Caco-2 (cell line): ENCODE measurements at places on chromosomes 16 and 17.
A peak's percentile ranks its signal among the peaks of the same experiment; 100 is the strongest.

GRCh38 chr16:23575834-23576233 is 18.3 kb downstream of the UBFD1 start:
- DNase-seq, result no peak

DNA sequence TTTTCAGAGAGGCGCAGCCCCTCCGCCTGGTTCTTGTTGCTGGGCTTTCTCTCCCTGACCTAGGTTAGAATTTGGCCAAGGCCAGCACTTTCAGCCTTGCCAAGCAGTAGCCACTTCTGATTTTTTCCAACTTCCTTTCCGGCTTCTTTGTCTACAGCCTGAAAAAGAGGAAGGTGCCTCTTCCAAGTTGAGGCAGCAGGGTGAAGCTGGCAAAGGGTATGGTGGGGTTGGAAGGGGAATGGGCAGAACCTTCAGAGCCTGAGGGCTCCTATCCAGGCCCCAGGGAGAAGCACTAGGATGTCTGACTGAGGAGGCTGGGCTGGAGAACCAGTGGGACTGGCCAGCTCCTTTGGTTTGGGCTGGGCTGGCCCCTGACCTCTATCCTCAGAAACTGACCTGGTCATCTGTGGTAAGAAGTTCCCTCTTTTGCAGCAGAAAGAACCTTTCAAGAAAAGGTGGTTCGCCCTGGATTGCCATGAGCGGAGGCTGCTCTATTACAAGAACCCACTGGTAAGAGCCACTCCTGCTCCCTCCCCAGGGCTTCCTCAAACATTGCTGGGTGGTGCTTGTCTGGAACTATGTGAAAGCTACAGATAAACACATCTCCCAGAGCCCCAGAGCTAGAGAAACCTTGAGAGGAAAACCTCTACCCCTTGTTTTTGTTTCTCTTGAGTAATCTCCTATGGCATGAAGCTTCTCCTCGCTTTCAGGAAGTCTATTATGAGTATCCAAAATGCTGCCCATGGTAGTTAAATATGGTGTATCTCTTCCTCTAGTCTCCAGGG is 16.6 kb upstream of the RNF135 start:
- DNase-seq, result peak; percentile 28

DNA sequence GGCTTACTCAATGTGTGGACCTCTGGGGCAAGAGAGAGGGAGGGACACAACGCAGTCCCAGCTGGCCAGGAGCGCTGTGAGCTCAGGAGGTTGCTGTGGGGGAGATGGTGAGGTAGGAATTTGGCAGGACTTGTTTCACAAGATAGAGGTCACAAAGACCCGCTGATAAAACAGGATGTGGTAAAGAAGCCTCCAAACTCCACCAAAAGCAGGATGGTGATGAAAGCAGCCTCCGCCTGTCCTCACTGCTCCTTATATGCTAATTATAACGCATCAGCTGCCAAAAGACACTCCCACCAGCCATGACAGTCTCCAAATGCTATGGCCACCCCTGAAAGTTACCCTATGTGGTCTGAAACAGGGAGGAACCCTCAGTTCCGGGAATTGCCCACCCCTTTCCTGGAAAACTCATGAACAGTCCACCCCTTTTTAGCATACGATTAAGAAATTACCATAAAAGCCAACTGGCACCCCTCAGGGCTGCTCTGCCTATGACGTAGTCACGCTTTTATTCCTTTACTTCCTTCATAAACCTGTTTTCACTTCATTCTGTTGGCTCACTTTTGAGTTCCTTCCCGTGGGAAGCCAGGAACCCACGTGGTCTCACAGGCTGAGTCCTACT is 5.3 kb upstream of the EIF4A3 start:
- no peak for DNase-seq

- DNase-seq, result no peak
Measured at GRCh38 chr16:83653785-83654184, 154.0 kb upstream of the HSBP1 start.

- DNase-seq, result no peak
Measured at GRCh38 chr17:32673964-32674363, 187.2 kb downstream of the CDK5R1 start.

GRCh38 chr17:44397479-44398440 is 8.3 kb upstream of the ITGA2B start:
- no peak for DNase-seq

DNA sequence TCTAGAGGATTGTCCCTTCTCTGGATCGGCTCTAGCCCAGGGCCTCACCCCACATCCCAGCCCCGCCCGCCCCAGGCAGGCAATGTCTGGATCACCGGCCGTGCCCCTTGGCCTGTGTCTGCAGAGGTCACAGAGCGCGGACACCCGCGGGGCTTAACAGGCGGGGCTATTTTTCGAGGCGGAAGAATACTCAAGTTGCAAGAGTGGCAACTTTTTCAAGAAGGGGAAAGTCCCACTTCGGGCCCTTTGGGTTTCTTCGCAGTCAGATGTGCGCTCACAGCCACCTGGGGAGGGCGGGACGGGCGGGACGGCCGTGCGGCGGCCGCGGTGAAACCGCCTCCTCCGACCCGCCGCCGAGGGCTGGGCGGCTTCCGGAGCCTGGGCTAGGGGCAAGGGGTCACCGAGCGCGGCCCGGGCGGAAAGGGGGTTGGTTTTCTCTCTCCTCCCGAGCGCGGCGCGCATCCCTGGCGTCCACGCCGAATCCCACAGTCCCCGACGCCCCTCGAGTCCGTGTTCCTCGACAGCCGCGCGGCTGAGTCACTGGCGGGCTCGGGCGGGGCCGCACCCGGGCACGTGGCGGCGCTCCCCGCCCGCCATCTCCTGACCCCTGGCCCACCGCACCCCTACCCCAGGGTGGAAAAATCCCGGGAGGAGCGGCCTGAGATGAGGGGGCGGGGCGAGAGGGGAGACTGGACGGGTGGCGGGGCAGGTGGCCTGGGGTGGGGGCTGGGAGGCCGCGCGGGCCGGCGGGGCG is 1.2 kb upstream of the PFN1 start:
- DNase-seq, result peak; percentile 87

DNA sequence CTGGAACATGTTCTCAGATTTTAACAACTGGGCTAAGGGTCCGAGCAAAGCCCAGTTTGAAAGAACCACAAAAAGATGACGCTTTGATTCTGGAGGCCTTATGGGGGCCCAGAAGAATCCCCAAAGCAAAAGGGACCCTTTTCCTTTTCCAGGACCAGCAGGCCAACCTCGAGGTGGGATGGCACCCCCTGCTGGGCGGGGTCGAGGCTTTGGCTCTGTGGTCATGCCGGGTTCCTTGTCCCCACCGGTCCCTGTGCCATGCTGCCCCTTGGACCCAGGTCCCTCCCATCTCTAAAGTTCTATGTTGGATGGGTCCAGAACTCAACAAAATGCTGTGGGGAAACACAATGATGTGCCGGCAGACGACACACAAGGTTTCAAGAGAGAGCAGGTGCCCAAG is 30.9 kb downstream of the TMEM204 start:
- no peak for DNase-seq

- DNase-seq, result no peak
Measured at GRCh38 chr17:31308372-31309334, 5.2 kb downstream of the EVI2B start.

GRCh38 chr17:34556384-34556783 is 23.0 kb upstream of the TMEM132E start:
- DNase-seq, result no peak

DNA sequence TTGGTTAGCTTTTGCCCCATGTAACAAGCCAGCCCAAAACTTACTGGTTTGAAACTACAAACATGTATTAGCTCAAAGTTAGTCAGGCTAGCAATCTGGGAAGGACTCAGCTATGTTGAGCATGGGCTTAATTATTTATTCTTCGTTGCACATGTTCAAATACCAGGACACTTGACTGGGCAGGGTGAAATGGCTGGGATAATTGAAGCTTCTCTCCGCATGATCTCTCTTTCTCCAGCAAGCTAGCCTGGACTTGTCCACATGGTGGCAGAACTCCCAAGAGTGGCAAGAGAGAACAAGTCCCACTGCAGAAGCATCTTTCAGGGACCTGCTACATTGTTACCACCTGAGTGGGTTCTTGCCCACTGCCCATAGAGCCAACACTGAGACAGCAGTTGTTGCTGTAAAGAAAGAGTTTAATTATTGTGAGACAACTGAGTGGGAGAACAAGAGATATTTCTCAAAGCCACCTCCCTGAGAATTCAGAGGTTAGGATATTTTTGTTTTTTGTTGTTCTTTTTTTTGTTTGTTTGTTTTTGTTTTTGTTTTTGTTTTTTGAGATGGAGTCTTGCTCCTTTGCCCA is 16.8 kb upstream of the ATF7IP2 start:
- DNase-seq, result peak; percentile 4

DNA sequence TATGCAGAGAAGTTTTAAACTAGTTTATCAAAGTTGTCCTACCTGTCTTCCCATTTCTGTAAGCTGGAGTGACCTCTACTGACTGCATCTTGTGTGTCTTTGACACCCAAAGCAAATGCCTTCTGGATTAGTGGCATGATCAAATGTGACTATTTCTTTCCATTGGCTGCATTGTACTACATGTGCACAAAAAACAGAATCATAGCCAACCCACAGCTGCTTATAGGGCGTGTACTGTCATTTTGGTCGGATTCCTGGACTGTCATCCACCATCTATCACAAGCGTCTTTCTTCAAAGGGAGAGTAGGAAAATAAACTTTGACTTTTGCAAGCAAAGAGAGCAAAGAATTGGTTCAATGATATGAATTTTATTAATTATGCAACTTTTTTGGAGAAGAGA is 310.6 kb downstream of the MAP2K6 start:
- no peak for DNase-seq

DNA sequence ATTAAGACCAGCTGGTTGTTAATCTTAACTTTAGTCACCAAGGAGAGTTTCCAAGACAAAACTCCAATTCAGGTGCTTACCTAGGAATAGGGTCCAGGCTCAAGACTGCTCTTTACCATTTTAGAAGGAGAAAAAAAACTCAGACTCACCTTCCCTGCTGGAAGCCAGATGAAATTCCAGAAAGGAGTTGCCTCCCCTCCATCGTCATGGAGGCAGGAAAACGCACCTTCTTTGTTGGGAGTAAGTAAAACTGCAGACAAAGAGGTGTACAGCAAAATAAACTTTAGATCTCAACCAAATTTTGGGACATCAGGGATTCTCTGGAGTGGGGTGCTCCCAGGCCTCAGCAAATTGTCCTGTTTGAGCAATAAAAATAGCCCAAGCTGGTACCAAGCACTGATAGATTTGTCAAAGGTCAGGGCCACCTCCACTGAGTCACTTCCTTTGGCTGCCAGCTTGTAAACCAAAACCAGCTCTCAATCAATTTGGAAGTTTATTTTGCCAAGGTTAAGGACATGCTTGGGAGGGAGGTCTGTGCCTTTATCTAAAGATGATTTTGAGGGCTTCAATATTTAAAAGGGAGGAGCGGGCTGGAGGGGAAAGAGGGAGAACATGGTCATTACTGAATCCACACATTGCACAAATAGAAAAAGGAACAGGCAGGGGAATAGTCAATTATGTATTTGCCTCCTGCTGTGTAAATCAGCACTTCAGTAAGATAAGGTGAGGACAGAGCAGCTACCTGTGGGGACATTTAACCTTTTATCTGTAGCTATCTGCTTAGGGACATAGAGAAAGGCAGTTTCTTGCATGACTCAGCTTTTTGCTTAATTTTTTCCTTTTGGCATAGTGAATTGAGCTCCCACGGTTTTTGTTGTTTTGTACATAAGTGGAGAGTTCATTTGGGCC is 1.5 kb upstream of the ALDH3A2 start:
- no peak for DNase-seq

DNA sequence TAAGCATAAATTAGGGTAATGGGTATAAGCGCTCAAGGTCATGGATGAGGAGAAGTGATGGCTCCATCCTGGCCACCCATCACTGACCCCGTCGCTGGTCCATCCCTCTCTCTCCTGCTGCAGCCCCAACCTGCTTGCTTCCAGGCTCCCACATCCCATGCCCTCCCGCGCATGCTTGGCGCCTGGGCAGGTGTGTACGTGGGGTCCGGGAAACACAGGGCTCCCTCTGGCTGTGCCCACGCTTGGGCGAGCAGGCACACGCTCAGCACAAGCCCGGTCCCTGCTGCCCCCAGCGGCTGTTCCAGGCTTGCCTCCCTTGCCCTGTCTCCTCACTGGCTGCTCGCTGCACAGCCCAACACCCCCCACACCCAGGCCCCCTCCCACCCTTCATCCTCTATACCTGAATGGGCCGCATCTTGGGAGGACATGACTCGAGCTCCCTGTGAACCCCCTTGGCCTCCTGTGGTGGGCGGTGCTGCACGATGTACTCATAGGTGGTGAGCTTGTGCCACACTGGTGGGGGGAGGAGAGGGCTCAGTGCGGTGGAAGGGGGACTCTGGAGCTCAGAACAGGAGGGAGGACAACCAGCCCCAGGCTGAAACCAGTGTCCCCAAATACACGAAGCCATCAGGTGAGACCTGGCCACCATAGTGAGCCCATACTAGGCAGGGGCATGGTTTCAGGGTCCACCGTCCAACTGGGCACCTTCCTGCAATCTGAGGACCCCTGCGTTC is 4.7 kb upstream of the TPPP3 start:
- DNase-seq, result no peak

- peak; percentile 90 for DNase-seq
Measured at GRCh38 chr17:50539762-50540559, 7.0 kb upstream of the SPATA20 start.

DNA sequence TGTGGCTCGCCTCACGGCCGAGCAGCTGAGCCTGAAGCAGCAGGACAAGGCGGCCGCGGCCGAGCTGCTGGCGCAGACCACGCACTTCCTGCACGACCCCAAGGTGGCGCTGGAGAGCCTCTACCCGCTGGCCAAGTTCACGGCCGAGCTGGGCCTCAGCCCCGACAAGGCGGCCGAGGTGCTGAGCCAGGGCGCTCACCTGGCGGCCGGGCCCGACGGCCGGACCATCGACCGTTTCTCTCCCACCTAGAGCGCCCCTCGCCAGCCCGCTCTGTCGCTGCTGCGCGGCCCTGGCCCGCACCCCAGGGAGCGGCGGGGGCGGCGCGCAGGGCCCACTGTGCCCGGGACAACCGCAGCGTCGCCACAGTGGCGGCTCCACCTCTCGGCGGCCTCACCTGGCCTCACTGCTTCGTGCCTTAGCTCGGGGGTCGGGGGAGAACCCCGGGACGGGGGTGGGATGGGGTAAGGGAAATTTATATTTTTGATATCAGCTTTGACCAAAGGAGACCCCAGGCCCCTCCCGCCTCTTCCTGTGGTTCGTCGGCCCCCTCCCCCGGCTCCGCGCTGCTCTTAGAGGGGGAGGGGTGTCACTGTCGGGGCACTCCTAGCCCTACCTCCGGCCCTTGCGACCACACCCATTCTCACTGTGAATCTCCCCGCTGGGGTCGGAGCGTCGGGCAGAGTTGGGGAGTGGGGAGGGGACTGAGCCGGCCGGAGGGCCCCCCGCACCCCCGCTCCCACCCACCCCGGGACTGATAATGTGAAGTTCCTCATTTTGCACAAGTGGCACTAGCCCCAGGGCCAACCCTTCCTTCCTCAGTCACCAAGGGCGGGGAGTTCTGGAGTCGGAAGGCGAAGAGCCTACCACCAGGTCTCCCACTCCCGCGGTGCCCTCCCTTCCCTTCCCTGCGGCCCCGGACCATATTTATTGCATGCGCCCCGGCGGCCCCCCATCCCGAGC is 4.0 kb downstream of the HIC1 start:
- DNase-seq, result no peak

DNA sequence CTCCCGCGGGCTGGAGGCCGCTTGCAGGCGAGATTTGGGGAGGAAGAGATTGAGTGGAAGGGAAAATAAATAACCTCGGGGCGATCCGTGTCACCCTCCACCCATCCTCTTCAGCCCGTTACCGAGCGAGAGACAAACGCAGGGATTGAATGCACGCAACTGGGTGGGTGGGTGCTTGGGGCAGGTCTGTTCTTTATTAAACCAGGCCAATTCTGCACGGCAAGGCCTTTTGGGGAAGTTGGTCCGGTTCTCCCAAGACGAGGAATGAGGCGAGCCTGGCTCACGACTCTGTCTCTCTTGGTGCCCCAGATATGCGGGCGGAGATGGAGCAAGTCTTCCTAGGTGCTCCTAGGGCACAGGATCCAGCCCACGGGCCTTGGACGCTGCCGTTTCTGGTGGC is 396 bp upstream of the HOXB7 start:
- DNase-seq, result no peak
